ENCODE measurements at places on chromosomes 7 and 10. TPM values are rescaled to one million over a fixed set of nuclear protein-coding genes. Genes with fewer than 3 reads are reported as not detected.

- DNase-seq, result peak; percentile 47
These were observed 9.4 kb downstream of the HACD1 start for GRCh38 chr10:17607603-17608332.

- DNase-seq, result no peak
These were observed 1.0 kb downstream of the PSMC2 start for GRCh38 chr7:103348452-103348851.

- DNase-seq, result peak; percentile 29
These were observed 18.6 kb downstream of the PFKP start for GRCh38 chr10:3085785-3086567.

GRCh38 chr10:114026189-114027040 lies 17.3 kb upstream of the ADRB1 start:
- DNase-seq, result no peak

DNA sequence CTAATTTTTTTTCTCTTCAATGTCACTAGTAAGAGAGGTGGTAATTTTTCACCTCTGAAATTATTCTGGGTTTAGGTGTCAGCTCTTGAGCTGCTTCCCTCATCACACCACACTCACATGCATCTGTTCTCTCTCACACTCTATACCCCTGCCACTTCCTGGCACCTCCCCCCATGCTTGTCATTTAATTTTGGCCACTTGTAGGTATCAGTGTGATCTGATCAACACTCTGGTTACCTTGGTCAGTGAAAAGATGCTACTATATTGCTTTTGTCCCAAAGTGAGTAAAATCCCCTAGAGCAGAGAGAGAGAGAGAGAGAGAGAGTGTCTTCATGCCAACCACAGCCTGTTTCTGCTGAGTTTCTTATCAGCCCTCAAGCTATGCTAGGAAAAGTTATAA lies 42.5 kb downstream of the STK17A start:
- DNase-seq, result no peak

DNA sequence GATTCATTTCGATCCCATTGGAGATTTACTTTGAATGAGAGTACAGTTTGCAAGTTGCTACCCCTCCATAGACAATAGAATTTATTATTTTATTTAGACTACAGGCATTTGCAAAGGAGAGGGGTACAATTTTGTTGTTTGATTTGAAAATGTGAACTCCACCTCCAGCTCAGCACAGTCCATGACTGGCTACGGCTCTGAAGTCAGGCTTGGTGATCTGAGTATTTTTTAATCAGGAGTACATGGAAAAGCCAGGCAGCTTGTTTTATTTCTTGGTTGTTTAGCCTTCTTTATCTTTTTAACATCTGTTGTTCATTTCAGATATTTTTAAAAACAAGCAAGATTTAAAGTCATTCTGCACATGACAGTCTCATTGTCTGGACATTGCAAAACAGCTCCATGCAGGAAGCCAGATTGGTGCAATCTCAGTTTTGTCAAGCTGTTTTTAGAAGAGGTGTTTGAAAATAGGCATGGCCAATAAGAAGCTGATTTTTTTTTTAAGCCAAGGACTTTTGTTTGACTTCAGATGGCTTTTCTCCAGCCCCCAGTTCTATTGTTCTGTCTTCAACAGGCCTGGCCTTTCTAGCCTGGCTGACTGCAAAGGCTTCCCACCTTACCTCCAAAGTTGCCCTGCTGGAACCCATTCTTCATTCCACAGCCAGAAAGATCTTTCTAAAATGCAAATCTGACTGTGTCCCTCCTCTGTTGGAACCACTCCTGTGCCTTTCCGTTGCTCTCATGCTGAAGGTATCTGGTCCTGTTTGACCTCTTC lies 12.2 kb downstream of the PLXDC2 start:
- DNase-seq, result no peak

DNA sequence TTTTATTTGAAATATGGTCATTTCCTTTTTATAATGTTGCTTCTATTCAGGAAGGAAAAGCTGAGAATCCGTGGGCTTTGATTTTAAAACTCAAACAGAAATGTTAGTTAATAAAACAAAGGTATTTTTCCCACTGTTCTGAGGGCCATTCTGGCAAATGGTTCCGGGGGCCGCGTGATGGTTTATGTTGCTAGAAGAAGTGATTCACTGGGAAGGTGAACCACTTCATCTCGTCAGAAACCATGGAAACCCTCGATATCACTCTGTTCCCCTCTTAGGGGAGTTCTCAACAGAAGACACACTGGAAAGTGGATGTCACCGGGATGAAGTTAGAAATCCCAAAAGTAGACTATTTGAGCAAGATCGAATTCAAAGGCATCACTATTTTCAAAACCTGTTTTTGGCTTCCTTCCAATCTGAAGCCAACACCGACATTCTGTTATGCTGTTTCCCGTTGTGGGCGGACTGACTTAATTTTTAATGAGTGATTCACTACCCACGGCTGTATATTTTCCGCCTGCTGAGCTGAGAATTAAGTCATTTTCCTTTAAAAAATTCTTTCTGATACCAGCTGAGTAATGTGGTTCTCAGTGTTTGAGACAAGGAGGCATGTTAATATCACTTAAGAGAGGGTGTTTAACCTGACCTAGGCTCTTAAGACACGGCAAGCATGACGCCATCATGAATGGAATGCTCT lies 84.1 kb downstream of the PTPRE start:
- DNase-seq, result peak; percentile 80

DNA sequence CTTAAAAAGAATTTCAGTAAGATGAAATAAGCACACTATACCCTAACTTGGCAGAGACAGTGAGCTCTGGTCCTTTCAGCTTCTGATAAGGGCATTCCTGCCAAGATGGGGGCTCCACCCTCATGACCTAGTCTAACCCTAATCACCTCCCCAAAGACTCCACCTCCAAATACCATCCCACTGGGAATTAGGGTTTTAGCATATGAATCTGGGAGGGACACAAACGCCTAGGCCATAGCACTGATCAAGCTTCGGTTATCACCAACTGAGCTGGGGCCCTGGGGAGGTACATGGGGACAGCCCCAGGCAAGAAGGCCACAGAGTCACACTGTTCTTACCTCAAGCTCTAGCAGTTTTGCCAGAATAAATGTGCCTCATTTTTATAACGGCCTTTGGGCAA lies 31.4 kb downstream of the PALS2 start:
- DNase-seq, result no peak

GRCh38 chr10:102959360-102959759 lies 41.3 kb downstream of the CNNM2 start:
- DNase-seq, result no peak

- DNase-seq, result no peak
These were observed 80.3 kb downstream of the HDAC9 start for GRCh38 chr7:18575622-18576572.

DNA sequence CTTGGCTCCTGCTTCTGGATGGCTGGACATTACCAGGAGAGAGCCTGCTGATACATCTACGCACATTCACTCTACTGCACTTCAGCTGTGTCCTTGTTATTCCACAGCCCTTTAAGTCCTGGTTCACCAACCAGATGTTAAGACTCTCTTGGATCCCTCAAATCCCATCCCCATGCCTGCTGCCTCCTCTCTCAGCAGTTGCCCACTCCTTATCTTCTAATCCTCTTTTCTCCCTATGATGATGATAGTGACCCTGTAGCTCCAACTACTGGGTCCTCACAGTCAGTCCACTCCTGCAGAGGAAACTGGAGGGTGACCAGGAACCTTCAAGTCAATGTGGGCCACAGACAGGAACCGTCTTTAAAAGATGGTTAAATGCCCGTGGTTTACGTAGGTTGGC lies 96.3 kb upstream of the PDCD4 start:
- DNase-seq, result no peak

DNA sequence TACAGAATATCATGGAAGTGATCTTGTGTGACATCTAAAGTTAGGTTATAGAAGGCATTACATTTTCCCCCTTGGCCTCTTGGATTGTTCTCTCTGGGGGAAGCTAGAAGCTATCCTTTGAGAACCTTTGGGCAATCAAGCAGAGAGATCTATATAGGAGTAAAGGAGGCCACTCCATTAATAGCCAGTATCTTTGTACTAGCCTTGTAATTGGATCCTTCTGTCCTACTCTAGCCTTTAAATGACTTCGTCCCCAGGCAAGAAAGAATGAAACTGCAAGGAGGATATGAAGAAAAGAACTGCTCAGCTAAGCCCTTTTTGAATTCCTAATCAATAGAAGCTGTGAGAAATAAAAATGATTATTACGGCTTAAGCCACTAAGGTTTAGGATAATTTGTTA lies 230.9 kb downstream of the AGMO start:
- DNase-seq, result no peak

DNA sequence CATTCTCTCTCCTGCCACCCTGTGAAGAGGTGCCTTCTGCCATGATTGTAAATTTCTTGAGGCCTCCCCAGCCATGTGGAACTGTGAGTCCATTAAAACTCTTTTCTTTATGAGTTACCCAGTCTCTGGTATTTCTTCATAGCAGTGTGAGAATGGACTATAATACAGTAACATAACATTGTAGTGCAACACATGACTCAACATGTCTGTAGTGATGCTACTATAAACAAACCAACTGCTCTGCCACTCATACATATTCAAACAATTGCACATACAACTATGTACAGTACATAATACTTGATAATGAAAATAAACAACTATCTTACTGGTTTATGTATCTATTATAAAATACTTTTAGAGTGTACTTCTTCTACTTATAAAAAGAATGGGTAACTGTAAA lies 7.1 kb downstream of the ATOH7 start:
- no peak for DNase-seq

DNA sequence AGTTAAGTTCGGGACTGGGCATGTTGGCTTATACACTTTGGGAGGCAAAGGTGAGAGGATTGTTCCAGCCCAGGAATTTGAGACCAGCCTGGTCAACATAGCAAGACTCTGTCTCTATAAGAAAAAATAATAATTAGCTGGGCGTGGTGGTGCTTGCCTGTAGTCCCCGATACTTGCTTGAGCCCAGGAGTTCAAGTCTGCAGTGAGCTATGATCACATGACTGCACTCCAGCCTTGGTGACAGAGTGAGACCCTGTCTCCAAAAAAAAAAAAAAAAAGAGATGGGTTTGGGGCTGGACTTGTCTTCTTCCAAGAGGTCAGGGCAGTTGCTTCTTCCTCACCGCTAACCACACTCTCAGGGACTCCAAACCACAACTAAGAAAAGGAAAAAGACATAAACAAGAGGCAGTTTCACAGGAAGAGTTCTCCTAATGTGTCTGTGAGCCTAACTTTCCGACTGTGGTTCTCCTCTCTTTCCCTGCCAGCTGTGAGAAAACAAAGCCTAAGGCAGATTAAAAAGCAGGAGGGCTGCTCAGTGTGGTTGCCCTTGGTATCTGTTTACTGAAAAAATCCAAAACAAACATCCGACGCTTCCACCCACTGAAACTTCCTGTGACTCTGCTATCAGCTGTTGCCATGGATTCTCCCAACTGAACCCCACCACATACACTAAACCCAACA lies 2.4 kb upstream of the SERPINE1 start:
- peak; percentile 21 for DNase-seq

DNA sequence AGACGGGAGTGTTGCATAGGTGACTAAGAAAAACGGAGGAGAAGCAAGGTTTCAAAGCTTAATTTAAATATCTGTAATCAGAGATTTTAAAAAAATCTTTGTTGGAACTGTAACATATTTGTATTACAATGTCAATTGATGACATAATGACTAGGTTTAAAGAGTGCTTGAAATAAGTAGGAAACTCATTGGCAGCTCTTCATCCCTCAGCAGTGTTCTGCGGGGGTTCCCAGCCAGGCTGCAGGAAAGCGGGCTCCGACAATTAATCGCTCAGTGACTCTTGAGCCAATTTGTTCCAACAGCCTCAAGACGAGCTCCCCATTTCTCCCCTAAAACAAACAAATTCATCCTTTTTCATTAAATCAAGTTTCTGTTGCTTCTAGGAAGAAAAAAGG lies 22.6 kb downstream of the CPXM2 start:
- DNase-seq, result no peak

GRCh38 chr10:94308866-94309265 lies 53.9 kb downstream of the NOC3L start:
- DNase-seq, result peak; percentile 21

DNA sequence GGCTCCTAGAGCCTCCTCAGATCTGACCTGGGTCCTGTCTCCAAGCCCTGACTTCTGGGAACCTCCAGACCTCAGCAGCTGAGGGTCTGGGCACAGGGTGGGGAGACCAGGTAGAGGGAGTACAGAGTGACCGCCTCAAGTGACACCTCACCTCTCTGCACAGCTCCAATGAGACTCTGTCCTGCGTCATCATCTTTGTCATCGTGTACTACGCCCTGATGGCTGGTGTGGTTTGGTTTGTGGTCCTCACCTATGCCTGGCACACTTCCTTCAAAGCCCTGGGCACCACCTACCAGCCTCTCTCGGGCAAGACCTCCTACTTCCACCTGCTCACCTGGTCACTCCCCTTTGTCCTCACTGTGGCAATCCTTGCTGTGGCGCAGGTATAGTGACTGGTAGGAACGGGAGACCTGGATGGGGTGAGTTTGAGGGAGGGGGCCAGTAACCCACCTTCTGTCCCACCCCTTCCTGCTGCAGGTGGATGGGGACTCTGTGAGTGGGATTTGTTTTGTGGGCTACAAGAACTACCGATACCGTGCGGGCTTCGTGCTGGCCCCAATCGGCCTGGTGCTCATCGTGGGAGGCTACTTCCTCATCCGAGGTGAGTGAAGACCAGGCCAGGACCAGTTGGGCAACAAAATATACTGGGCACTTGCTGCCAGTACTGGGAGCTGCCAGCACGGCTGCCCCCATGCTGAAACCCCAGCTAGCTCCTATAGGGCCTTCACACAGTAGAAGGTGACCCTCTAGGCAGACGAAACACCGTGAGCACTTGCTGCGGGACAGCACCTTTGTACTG lies 17.8 kb downstream of the SMO start:
- no peak for DNase-seq

DNA sequence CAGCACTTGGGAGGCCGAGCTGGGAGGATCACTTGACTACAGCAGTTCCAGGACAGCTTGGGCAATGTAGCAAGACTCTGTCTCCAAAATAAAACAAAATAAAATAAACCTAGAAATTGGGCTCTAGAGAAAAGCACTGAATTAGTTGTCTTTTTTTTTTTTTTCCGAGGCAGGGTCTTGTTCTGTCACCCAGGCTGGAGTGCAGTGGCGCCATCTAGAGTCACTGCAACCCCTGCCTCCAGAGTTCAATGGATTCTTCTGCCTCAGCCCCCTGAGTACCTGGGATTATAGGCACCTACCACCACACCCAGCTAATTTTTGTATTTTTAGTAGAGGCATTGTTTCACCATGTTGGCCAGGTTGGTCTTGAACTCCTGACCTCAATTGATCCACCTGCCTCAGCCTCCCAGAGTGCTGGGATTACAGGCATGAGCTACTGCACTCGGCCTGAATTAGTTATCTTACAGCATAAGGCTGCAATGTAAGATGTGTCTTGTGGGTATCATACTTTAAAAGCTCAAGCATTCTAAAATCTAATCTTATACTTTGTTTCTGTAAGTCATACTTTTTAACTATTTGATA lies 12.8 kb downstream of the MEIG1 start:
- no peak for DNase-seq

The THSD7A gene
- total RNA-seq, result under 0.01 TPM

The TMEM196 gene
- total RNA-seq, result not detected

The PRR15 gene
- total RNA-seq, result 1.1 TPM

The GOLGA7B gene
- not detected for total RNA-seq

The HOXA11 gene
- 14.4 TPM for total RNA-seq

The ANKRD61 gene
- not detected for total RNA-seq

Measured in osteoblast (primary cell).